ENCODE measurements at places on chromosomes 5 and 9.

GRCh38 chr9:104786293-104786692, 22.4 kb downstream of the NIPSNAP3B start:
- DNase-seq = no peak

GRCh38 chr5:64285188-64286130, 119.8 kb downstream of the RNF180 start:
- no peak for DNase-seq

- no peak for DNase-seq
Measured at GRCh38 chr9:106615118-106615889, 247.7 kb upstream of the ZNF462 start.

DNA sequence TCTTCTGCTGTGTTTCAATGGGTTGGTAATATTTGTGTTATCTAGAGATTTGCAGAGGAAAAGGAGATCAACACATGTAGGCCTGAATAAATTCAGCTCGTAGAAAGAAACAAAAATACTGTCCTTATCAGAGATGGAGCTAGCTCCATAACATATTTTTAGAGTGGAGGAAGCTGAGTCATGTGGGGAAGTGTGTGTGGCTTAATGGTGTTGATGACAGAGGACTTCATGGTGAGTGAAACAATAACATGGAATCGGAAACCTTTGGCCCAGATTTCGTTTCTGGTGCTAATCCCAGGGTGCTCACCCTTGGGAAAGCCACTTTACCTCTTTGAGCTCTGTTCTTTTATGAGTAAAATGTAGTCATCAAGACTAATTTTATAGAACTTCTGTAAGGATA, 825.0 kb downstream of the TLR4 start:
- no peak for DNase-seq

DNA sequence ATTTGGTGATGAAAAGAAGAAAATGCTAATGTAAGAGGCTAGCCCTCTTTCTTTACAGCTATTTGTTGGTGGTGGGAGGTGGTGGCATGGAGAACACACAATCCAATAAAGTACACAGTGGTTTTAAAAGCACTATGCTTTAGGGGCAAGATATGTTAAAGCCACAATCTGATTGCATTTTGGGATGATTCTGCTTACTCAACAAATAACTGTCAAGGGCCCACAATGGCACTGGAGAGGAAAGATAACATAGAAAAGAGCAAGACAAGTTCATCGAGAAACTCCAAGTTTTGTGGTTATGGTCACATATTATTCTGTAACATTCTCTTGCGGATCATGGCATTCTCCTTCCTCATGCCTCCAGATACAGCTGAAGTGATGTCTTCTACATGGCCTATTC, 38.8 kb downstream of the OTP start:
- no peak for DNase-seq

- peak; percentile 2 for DNase-seq
Measured at GRCh38 chr9:69549310-69550202, 122.6 kb downstream of the APBA1 start.

DNA sequence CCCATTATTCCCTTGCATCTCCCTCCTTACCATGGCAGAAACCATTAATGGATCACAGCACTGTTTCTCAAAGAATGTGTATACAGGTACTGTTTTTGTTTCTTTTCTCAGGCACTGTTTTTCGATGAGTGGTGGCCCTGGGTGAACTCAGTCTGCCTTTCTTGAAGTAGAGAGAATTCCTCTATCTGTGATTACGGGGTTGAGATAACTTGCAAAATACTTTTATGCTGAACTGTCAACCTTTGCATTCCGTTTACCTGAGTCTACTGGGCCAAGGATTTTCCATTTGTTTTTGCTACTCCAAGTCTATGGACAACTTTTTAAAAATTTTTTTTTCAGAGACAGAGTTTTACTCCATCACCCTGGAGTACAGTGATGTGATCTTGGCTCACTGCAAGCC, 82.7 kb upstream of the CLINT1 start:
- no peak for DNase-seq

- no peak for DNase-seq
Measured at GRCh38 chr9:68923480-68923879, 90.4 kb downstream of the PRKACG start.

- no peak for DNase-seq
Measured at GRCh38 chr5:102701748-102702147, 53.4 kb upstream of the PAM start.

DNA sequence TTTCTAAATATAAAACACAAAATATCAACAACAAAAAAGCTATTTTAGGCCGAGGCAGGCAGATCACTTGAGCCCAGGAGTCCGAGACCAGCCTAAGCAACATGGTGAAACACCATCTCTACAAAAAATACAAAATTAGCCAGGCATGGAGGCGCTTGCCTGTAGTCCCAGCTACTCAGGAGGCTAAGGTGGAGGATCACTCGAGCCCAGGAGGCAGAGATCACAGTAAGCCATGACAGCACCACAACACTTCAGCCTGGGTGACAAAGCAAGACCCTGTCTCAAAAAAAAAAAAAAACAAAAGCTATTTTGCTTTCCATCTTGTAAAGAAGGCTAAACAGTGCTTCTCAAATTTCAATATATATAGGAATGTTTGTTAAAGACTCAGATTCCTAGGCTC, 11.3 kb downstream of the C5orf15 start:
- DNase-seq = no peak

- no peak for DNase-seq
Measured at GRCh38 chr9:116662646-116663310, 24.3 kb upstream of the TRIM32 start.

DNA sequence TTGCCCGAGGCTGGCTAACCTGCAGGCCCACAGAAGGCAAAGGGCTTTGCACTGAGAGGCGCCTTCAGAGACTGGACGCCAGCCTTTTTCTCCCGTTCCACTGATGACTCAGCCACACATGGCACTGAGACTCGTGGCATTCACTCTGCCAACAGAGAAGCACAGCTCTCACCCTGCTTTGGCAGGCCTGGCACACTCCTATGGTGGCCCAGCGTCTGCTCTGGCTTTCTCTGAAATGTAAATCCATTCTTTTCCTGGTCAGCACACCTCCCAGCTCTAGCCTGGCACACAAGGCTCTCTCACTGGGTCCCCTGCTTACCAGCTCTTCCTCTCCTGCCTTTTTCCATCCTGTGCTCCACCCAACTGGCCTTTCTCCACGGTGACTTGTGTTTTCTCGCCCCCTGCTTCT, 5.9 kb upstream of the MELK start:
- DNase-seq = no peak

- peak; percentile 31 for DNase-seq
Measured at GRCh38 chr9:34370970-34371880, 5.5 kb downstream of the MYORG start.

GRCh38 chr5:74401281-74401945, 239.1 kb downstream of the ENC1 start:
- DNase-seq = no peak

- no peak for DNase-seq
Measured at GRCh38 chr9:371349-371748, 156.7 kb downstream of the DOCK8 start.

- no peak for DNase-seq
Measured at GRCh38 chr5:74389531-74390305, 250.8 kb downstream of the ENC1 start.

- no peak for DNase-seq
Measured at GRCh38 chr5:139383275-139383992, at the start of gene SLC23A1. Gene SLC23A1 (minus strand): TSS chr5:139383297. CDS start chr5:139383253, 44 bp downstream.

DNA sequence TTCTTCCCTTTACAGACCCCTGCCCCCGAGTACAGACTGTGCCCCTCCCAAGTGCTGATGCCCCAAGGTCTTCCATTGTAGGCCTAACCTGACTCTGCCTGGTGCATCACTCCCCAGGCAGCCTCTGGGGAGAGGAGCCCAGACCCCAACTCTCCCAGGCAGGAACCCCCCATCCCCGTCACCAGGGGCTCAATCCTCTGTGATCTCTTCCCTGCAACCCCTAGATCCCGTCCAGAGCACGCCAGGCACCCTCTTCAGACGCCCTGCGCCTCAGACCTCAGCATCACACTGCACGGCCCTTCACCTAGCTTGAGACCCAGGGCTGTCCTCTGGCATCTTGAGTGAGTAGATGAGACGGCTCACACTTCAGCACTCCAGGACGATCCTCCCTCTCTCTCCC, 6.4 kb upstream of the EGR1 start:
- no peak for DNase-seq

GRCh38 chr9:114432323-114433067, 44.7 kb upstream of the AKNA start:
- DNase-seq = no peak

- no peak for DNase-seq
Measured at GRCh38 chr9:120453792-120454191, 126.2 kb downstream of the CDK5RAP2 start.

- DNase-seq = no peak
Measured at GRCh38 chr5:10486511-10487344, 45.0 kb downstream of the ROPN1L start.

GRCh38 chr5:28408186-28408585, 1369.8 kb upstream of the CDH9 start:
- DNase-seq = no peak

DNA sequence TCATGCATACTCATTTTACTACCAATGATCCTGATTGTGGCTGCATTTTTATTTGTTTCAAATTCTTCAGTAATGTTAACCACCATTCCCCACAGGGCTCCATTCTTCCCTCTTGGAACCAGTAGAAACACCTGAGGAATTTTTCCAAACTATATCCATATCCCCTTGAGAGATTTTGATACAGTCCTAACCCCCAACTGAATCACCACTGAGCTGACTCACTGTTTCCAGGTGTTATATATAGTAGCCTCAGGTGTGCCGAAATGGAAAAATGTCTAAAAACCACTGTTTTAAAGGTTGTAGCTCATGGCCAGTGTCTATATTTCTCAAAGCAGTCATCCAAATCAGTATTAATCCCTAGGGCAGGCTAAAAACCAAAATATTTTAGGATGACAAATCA, 85.2 kb downstream of the MRPS27 start:
- no peak for DNase-seq

DNA sequence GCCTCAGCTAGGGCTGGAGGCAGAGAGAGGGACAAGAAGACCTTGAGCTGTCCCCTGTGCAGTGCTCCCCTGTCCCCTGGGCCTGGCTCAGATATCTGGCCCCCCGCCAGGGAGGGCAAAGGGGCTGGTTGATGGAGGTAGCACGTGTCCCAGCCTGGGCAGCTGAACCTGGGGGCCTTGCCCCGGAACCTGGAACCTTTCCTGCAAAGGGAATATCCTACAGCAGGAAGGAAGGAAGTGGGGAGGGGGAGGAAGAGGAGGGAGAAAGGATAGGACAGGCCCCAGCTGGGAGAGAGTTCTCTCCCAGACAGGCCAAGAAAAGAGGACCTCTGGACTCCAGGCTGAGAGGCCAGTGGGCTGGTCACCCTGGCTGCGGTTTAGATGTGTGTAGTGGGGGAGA, 27.6 kb upstream of the PSD2 start:
- DNase-seq = no peak

DNA sequence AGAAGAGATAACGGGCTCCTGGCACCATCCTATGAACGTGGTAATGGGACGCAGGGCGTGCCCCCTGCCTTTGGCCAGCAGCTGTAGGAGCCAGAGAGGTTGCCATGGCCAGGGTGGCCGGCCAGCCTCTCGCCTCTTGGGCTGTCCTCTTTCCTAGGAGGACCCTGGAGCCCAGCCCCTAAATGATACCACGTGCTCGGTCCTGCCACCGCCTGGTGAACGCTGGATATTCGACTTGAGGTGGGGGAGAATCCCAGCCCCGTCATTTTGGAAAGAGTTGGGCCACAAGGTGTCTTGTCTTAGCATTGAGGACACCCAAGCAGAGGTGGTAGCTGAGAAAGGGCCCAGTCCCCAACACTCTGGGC, 391 bp upstream of the NRG2 start:
- no peak for DNase-seq

GRCh38 chr5:52883110-52883509, 95.4 kb downstream of the ITGA1 start:
- DNase-seq = no peak

DNA sequence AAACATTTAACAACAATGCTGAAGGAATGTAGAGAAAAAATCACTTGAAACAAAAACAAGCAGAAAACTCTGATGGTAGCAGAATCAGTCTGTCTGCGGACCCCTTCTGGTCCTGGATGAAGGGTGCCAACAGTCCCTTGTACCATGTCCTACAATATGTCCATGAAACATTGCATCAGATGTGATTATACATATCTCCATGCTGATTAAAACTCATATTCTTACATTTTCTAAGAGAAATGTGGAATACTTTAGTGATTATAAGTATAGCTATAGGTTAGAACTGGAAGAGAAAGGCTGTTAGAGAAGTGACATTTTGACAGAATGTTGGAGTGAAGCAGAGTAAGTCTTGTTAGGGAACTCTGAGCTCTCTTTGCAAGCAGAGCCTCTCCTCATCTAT, 286.1 kb downstream of the SH3GL2 start:
- no peak for DNase-seq

DNA sequence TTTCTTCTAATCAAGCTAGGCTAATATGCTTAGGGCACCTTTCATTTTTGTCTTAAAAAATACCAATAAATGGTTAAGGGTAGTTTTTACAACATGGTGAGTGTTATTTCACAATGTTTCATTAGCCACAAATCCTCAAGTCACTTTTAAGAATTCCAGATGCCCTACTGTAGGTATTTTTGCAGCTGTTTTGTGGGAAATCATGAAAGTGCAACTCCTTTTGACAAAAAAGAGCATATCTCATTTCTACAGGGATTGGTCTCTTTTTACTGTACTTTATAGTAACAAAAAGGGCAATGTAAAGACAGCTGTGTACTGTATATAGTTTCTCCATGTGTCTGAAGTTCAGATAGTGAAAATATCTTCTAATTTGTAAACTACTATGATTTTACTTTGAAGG, 28.3 kb upstream of the GAS1 start:
- DNase-seq = no peak

DNA sequence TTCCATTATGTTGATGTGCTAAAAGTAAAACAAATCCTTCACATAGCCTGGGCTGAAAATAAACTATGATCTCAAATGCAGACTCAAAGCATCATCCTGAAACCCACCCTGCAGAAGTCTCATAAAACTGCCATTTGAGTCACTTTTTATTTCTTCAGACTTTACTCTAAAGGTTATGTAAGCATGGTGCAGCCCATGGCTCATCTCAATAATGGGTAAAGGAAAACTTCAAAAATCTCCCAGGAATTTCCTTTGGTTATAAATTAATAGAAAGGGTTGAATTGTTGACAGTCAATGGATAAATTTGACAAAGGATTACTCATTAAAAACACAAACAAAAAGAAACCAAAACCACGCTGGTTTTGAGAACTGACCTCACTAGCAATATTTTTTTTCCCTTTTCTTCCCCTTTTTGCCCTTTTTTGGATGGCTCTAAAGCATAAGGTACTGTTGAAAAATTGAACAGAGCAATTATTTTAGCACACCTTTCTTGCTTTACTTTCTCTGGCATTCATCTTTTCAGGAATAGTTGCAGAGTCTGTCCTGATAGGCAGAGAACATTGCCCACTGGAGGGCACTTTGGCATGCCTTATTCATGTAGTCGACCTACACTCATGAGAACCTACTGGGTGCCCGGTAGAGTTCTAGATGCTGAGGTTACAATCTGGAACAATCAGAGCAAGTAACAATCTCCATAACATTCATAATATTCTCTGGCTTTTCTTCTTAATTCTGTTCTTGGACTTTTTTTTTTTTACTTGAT, 191.4 kb downstream of the TMEM167A start:
- DNase-seq = no peak
